ENCODE measurements at places on chromosomes 11 and 22. TPM values are rescaled to one million over a fixed set of nuclear protein-coding genes. Genes with fewer than 3 reads are reported as not detected.

Gene NCR3LG1
- 1.9 TPM for total RNA-seq

Gene SPON1
- total RNA-seq = 0.47 TPM

Gene MUC6
- not detected for total RNA-seq

Gene TEX54
- not detected for total RNA-seq

Gene KRTAP5-7
- total RNA-seq = not detected

Gene MS4A7
- not detected for total RNA-seq

Gene TMEM191C
- 2.4 TPM for total RNA-seq

Gene MS4A1
- 1.4 TPM for total RNA-seq

Gene MMP12
- not detected for total RNA-seq

Gene SCT
- not detected for total RNA-seq

Gene CCDC89
- 0.63 TPM for total RNA-seq

Gene BAIAP2L2
- 0.47 TPM for total RNA-seq

Gene OR10D3
- total RNA-seq = not detected

Gene ZC3H7B
- total RNA-seq = 50.8 TPM

Gene SLCO2B1
- total RNA-seq = not detected

Gene CARNS1
- 4.9 TPM for total RNA-seq

Measured in activated CD8-positive, alpha-beta T cell treated with anti-CD3 and anti-CD28 coated beads, Interleukin-2, amount 10 ng/mL, durations not matched to agents 7 days and 5 days (primary cell).